ENCODE measurements at places on chromosomes 1 and 21.

DNA sequence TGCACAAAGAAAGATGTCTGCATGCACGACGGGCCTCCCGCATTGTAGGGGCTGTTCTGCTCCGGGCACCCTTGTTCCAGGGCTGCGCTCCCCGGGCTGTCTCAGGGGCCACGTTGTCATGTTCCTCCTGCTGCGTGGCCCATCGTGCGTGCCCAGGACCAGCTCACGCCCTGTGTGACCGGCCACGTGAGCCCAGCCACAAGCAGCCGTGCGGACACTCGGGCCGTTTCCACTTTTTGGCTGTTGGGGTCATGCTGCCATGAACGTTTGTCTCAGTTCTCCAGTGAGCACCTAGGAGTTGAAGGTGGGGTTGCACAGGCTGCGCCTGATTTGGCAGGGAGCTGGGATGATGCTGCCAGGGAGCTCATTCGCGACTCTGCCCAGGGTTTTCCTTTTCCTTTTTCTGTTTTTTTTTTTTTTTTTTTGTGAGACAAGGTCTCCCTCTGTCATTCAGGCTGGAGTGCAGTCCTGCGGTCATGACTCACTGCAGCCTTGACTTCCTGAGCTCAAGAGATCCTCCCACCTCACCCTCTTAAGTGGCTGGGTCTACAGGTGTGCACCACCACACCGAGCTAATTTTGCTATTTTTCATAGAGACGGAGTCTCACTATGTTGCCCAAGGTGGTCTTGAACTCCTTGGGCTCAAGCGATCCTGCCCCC, 17.4 kb downstream of the PDXK start:
- DNase-seq, result no peak

- DNase-seq, result no peak
These were observed 509.2 kb downstream of the LTN1 start for GRCh38 chr21:28483301-28484035.

DNA sequence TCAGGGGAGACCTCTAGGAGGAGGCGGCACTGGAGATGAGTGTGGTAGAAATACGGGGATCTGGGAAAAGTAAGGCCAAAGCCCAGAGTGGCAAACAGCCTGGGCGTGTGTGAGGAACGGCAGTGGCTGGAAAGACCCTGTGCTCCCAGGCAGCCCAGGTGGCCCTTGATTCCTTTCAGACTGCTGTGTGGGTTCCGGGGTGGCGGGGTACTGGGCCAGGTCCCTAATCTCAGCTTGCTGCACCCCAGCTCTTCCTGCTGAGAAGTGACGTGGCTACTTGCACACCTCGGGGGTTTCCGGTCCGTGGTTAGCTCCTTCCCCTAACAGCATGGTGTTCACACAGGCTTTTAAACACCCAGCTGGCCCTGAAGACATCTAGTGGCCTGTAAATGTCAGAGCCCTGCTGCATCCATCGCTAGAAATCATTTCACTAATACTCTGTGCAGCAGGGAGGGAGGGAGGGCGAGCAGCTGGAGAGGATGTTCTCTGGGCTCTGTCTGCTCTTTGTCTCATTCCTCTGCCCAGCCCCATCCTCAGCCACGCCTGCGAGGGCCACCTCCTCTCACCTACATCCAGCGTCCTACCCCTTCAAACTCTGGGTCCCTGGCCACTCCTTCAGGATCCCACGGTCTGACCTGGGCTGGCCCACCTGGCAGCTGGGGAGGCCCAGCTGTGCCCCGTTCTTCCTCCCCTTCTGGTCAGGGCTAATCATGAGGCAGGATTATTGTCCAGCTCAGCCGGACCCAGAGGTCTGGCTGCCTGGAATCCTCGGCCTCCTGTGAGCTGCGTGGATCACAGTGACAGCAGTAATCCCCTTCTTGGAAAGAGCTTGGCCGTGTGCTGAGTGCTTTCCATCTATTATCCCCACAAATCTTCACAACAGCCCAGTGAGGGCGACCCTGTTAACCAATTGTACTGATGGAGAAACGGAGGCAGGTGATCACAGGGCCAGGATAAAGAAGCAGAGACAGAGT, 7.2 kb downstream of the ZDHHC18 start:
- DNase-seq, result peak; percentile 74

GRCh38 chr1:186738926-186739325, 58.7 kb upstream of the PTGS2 start:
- DNase-seq, result no peak

DNA sequence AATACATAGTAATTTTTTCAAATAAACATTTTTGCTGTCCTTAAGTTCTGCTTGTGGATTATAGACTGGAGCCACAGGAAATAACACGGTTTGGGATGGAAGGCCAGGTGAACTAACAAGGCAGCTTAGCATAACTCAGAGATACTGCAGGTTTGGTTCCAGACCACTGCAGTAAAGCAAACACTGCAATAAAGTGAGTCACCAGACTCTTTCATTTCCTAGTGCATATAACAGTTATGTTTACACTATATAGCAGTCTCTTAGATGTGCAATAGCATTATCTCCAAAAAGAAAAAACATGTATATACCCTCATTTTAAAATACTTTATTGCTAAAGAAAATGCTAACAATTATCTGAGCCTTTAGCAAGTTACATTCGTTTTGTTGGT, 22.0 kb downstream of the LRRC42 start:
- no peak for DNase-seq

DNA sequence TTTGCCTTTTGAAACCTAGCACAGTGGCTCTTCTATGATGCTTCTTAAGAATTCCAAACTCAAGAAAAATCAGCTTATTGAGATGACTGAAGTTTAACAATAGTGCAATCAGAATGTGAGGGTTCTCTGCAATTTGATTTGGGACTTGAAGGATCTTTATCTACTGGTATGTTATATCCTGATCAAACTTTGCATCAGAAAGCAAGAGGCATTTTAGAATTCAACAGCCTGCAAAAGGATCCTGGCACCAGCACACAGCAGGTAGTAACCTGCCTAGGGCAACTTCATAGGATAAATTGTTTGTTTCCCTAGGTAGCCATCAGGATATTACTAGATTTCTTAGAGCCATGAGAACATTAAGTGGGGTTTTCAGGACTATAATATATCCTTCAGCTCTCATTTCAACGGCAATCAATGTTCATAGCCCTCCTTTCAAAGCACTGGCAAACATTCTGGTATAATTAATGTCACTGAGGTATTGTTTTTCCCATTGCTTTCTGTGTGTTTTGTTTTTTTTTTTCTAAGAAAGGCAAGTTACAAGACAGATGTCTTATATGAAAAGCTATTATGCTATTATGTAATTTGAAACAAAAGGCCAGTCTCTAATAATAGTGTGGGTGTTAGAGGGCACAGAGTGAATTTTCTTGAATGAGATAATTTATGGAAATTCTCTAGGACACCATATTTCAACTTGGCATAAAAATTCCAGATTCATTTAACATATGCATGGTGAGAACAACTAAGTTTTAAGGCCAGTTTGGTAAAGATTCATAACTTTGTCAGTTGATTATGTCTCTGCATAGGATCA, 34.5 kb downstream of the NTNG1 start:
- DNase-seq, result no peak

DNA sequence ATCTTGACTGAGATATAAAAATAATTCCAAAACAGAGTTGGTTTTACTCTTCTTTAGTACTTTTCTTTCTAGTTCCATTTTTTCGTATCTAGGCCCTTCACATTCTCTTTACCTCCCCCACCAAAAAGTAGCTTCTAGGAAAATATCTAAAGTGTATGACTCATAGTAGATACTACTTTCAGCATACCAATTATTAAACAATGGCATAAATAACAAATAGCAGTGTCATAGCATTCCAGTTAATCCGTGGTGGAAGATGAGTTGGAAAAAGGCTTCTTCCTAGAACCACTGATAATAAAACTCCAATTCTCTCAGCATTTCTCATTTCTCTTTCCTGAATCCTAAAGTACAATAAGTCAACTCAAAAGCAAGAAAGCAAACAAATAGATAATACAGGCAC, 859.0 kb upstream of the B3GALT2 start:
- DNase-seq, result no peak

- DNase-seq, result no peak
These were observed 87.1 kb downstream of the ABCA4 start for GRCh38 chr1:94033849-94034248.

GRCh38 chr1:14567056-14567455, 31.4 kb upstream of the KAZN start:
- DNase-seq, result no peak

DNA sequence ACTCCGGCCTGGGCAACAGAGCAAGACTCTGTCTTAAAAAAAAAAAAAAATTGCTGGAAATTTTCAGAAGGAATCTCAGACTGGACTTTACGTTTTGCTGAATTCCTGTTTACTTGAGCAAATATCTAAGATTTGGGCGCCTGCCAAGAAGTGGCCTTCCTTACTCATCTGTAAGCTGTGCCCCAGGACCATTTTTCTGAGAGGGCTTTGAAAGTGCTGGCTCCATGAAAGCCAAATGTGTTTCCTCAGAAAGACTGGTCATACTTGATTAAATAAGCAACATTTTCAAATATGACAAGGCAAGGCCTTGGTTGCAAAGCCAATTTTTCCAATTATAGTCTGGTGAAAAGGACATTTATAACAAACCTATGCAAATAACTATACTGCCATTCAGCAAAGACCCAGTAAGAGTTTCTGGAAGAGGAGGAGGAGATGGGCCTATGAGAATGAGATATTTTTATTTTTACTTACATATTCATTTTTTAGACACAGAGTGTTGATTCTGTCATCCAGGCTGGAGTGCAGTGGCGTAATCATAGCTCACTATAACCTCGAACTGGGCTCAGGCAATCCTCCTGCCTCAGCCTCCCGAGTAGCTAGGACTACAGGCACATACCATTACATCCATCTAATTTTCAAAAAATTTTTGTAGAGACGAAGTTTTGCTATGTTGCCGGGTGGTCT, 56.3 kb upstream of the HTR1D start:
- no peak for DNase-seq

DNA sequence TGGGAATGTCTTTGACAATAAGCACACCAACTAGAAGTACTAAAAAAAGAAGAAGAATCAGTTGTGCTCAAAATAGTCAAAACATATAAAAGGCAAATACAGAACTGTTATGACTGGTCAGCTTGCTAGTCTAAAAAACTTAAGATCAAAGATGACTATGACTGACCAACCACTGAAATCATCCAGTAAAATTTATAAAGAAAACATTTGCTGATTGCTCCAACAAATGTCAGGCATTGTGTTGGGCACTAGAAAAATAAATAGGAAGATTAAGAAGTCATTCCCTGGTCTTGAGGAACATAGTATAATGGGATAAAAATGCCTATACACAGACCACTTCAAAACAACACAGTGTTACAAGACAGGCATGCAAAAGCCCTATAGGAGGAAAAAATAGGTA, 9.3 kb upstream of the ANGPTL3 start:
- DNase-seq, result no peak

DNA sequence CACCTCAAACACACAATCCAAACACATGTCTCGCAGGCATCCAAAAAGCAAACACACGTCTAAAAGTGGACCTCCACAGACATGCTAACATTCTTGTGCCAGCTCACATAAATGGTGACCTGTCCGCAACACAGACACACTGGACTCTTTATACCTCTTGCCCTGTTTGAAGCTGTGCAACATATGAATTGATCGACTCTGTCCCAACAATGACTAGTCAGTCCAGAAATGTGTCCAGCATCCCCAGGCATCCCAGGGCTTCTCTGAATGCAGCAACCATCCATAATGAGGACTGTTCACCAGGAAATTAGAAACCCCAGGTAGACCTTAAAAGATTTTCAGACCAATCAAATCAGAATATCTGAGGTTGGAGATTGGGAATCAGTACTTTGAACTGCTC, 3.2 kb downstream of the DDR2 start:
- no peak for DNase-seq

- DNase-seq, result no peak
These were observed 1.0 kb upstream of the TNNI1 start for GRCh38 chr1:201422436-201423030.

GRCh38 chr1:22112554-22112953, 30.3 kb downstream of the WNT4 start:
- no peak for DNase-seq
